ENCODE measurements at places on chromosomes 13 and 19. TPM values are rescaled to one million over a fixed set of nuclear protein-coding genes. Genes with fewer than 3 reads are reported as not detected.

The LENG8 gene
- total RNA-seq, result 42.7 TPM

The CYP2A6 gene
- total RNA-seq, result not detected

The NDFIP2 gene
- total RNA-seq, result 16.7 TPM

The TFPT gene
- total RNA-seq, result 28.9 TPM

The KASH5 gene
- total RNA-seq, result not detected

The ZNF85 gene
- 7.4 TPM for total RNA-seq

The ESD gene
- total RNA-seq, result 63.2 TPM

The FAAP24 gene
- total RNA-seq, result 2.9 TPM

The PTPRS gene
- 19.4 TPM for total RNA-seq

All from endothelial cell of coronary artery (primary cell).